ENCODE measurements at places on chromosomes 2 and 18.

- no peak for DNase-seq
Observed at GRCh38 chr2:129483366-129483765, 496.1 kb upstream of the RAB6C start.

DNA sequence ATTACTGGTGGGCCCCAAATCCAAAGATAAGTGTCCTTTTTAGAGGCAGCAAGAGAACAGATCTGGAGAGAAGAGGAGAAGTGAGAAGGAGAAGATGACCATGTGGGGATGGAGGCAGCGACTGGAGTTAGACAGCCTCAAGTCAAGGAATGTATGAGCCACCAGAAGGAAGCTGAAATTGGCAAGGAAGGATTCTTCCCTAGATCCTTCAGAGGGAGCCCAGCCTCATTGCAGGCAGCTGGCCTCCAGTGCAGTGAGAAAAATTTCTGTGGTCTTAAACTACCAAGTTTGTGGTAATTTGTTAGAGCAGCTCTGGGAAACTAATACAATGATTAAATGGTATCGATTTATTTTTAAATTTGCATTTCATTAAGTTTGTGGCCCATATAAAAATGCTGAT lies 167.9 kb downstream of the NCKAP5 start:
- DNase-seq = no peak

GRCh38 chr2:209322905-209323512 lies 100.8 kb upstream of the MAP2 start:
- no peak for DNase-seq

DNA sequence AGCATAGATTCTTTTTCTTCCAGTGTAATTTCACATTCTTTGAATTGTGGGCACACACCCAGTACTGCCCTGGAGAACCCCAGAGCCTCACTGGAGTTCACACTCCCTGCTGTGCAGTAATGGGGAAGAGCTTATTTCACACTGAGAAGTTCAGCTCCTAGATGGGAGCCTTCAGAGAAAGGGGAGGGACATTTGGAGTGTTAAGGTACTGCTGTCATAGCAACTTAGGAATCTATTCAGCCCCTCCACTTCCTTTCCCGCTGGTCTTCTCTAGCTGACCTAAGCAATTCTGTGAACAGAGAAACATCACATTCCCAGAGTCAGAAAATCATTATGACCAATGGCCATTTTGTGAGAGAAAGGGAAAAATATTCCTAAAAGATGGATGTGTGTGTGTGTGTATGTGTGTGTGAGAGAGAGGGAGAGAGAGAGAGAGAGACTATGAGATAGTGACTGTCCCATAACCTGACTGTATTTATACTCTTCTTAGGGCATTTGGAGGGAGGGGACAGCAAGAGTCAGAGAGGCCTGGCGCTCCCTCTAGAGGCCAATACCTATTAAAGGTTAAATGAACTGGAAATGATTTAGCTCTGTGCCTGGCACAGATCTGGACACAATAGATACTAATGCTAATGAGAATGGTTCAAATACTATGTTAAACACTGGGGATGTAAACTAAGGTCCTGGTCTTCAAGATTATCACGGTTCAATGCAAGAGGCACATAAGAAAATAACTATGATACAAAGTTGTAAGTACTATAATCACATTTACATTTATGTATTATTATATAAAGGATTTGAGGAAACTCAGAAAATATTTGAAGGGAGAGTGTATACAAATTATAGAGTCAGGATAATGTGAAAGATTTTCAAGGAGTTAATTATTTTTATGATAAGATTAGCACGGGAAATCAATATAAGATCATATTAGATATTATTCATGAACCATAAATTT lies 41.5 kb upstream of the RPE start:
- DNase-seq = no peak

DNA sequence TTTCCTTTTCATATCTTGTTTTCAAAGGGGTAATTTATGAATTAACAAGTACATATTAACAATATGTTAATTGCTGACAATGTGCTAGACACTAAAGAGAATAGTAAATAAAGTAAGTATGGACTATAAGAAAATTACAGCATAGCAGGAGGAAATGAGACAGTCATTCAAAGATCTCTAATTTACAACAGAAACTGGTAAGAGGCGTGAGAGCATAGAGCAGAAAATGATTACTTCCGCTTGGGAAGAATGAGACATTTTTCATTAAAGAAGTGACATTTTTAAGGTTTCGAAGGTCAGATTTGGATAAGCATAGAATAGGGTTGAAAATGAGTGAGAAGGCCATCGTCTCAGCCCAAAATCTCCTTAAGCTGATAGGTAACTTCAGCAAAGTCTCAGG lies 184.4 kb upstream of the SESTD1 start:
- no peak for DNase-seq

GRCh38 chr2:237041231-237041630 lies 44.5 kb upstream of the COPS8 start:
- no peak for DNase-seq

DNA sequence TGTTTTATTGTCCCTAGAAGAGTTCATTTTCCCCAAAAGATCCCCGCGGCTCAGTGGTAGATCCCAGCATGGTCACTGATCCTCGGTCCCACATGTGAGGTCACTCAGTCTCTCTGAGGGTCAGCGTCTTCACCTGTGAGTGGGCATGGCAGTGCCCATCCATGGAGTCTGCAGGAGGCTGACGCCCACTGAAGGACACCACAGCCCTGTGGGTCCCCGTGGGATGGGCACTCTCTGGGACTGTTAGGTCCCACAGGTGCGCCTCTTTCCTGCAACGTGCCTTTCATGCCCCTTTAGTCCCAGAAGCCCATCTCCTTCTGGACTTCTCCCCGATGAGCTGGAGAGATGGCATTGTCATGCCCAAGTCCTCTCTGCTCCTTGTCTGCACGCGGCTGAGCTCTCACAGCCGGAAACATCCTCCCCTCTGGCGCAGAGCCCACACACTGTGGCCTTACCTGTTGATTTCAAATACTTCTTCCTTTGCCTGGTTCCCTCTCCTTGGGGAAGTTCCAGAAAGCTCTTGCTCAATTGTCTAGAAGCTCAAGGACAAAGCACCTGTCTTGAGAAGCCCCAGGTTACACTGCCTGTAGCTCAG lies 75.9 kb downstream of the PTGR3 start:
- DNase-seq = no peak

DNA sequence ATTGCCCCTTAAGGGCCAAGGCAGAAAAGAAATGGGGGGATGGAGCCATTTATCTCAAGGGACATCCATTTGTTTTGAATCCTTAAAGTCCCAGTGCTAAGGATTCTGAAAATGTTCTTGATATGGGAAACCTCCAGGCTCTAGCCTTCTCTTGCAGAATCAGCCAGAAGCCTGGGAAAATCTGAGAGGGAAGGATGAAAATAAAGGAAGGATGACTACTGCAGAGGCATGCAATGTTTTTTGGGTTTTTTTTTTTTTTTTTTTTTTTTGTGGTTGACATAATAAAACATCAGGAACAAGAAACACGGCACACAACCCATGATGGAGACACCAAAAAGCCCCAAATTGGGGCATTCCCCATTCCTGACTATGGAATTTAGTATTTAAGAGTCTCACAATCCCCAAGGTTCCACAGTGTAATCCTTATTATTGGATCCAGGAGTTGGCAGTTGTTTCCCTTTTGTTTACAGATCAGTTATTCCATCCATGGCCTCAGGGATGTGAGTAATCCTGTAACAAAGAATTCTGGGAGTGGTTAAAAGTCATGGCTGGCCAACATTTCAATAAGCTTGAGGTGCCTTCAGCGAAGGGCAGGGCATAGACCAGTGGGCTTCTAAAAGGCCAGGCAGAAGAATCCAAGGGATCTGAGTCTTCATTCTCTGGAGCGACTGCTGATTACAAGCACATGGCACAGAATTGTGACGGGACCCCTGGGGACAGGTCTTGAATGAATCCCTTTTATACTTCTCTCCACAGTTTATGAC lies 337.5 kb downstream of the GULP1 start:
- DNase-seq = no peak

- DNase-seq = no peak
Observed at GRCh38 chr2:238172439-238172838, 13.7 kb downstream of the ERFE start.

DNA sequence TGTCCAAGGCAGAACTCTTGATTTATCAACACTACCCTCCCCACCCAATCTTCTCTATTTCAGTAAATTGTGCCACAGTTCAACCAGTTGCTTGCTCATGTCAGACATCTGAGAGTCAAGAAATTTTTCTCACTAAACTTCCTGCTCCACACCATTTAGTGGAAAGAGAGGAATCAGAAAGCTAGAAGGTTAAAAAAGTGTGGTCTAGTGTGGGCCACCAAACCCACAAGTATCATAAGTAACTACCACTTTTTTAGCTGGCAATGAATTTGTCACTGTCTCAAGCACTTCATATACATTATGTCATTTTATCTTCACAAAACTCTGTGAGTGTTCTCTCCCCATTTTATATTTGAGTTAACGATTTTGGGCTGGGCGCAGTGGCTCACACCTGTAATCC lies 16.6 kb upstream of the MSTN start:
- DNase-seq = no peak

DNA sequence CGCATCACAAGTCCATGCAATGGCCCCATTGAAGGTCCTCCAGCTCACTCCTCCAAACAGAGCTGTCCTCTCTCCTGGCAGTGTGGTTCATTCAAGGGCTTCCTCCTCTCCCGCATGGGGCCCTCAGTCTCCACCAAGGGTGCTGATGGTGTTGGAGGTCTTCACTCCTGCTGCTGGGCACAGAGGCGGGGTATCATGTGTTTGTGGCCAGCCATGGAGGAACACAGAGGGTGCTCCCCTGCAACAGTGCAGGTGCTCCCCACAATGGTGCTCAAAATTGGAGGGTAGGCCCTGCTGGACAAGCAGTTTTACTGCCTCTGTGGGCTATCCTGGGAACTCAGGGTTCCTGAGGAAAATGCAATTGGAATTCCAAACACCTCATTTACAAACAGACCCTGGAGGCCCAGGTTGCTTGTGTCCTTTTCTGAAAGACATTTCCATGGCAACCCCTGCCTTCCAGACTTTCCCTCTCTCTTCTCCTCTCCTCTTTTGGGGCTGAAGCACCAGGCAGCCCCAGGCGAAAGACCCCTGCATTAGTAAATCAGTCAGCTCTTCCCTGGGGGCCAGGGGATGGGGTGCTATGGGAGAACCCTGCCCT lies 256.0 kb downstream of the HAUS1 start:
- no peak for DNase-seq

- no peak for DNase-seq
Observed at GRCh38 chr2:42823744-42824453, 31.5 kb upstream of the HAAO start.

DNA sequence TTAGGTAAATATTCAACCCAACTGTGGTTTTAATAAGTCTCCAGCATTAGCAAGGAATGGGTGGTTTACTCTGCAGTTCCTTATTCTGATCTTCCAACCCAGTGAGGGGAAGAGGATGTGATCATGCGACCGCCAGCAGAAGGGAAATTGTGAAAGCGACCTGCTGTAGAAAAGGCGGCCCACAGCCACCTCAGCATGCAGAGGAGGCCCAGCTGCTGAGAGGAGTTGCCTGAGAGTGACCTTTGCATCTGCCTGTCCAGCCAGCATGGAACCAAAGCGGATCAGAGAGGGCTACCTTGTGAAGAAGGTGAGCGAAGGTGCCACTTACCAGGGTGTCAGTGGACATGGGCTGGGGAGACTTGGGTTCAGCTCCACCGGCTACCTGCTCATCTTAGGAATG lies at the start of gene PLEK:
Gene PLEK, plus strand, starts transcription at position 196 of the 400 bp plus-strand sequence. Its CDS starts 70 bp downstream, at position 266.
- no peak for DNase-seq

GRCh38 chr2:180554330-180554729 lies 426.1 kb upstream of the UBE2E3 start:
- DNase-seq = no peak

GRCh38 chr18:71433373-71433772 lies 1110.8 kb downstream of the CBLN2 start:
- no peak for DNase-seq

DNA sequence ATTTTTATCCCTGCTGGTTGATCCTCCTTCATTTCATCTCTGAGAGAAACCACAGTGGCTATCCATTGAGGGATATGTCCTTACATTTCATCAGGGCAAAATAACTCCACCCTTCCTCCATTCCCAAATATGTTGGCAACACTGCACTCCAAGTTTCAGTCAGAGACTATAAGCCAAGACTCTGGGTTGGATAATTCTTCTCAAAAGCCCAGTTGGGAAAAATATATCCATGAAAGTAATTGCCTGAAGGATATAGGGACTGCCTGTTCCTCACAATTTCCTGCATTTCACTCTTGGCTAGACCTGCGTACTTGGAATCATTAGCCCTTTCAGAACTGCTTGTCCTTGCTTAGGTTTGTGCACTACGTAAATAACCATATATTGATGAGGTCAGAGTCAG lies 27.9 kb upstream of the EPB41L3 start:
- no peak for DNase-seq

GRCh38 chr2:60868589-60869273 lies 12.6 kb upstream of the REL start:
- no peak for DNase-seq

GRCh38 chr18:61770279-61770678 lies 122.5 kb downstream of the RNF152 start:
- DNase-seq = no peak

GRCh38 chr2:152055366-152056108 lies 43.3 kb downstream of the CACNB4 start:
- no peak for DNase-seq

- no peak for DNase-seq
Observed at GRCh38 chr2:152823905-152824304, 105.5 kb downstream of the ARL6IP6 start.

DNA sequence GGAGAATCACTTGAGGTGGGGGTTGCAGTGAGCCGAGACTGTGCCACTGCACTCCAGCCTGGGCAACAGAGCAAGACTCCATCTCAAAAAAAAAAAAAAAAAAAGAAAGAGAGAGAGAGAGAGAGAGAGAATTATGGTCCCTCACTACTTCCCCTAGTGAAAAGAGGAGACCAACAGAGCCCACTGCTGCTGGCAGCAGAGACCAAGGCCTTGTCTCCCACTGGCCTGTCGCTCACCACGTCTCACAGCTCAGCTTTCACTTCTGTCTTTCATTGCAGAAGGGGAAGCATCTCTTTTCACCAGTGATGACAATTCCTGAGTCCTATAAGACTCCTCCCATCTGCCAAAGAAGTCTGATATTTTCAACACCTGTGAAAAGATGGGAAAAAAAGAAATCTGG lies 81.3 kb downstream of the CLHC1 start:
- no peak for DNase-seq

DNA sequence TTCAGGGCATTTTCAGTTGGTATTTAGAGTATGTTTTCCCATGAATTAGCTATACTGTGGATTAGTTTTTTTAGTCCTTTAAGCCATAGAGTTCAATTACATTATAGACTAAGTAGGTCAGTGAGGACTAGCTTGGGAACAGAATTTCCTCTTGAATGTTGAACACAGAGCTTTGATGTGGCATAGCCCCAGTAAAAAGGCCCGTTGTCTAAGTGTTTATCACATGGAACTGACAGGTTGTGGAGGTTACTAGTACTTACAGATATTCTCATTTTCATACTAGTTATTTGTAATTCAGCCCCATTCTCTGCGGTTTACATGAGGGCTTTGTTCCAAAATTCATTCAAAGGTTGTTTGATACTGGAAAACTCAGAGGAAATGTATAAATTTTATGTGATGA lies 6.2 kb downstream of the INSIG2 start:
- no peak for DNase-seq
